ENCODE measurements at places on chromosomes 3 and 15.
A peak's percentile ranks its signal among the peaks of the same experiment; 100 is the strongest.

- DNase-seq, result peak; percentile 6
Observed at GRCh38 chr3:170641510-170642236, 55.8 kb upstream of the SLC7A14 start.

GRCh38 chr3:180329847-180330246 is 272.1 kb upstream of the TTC14 start:
- no peak for DNase-seq

DNA sequence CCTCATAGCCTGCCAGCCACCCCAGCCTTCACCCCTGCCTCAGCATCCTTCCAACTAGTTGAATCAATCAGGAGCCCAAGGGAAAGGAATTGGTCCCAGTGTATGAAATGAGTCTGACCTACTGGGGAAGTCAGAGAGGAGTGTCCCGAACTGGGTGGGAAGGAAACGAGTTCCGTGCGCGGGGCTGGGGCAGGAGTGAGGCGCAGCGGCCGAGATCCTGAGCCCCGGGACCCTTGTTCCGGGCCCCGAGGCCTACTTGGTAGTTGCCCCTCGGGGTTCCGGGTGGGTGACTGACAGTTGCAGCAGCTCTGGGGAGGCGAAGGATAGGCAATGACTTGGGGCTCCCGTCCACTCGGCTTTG is 1.1 kb upstream of the PLCL2 start:
- no peak for DNase-seq

- DNase-seq, result peak; percentile 40
Observed at GRCh38 chr3:157390713-157391515, 45.7 kb upstream of the PTX3 start.

DNA sequence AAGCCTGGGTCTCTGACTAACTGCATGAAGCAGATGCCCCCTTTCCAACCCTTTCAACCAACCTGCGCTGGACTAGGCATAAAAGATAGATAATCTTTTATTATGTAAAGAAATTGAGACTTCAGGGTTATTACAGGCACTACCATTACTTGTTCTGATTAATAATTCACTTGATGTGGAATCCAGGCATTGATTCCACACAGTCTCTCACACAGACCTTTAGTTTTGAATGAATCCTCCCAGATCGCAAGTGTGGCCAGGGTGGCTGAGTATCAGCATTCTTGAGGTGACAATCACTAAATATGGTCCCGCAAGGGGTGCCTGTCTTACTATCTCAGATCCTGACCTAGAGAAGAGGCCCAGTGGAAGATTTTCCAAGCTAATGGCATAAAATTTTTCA is 368.9 kb upstream of the ONECUT1 start:
- no peak for DNase-seq

GRCh38 chr3:169400874-169401273 is 262.6 kb downstream of the MECOM start:
- DNase-seq, result no peak

- DNase-seq, result no peak
Observed at GRCh38 chr15:75203908-75204263, 2.2 kb downstream of the C15orf39 start.

DNA sequence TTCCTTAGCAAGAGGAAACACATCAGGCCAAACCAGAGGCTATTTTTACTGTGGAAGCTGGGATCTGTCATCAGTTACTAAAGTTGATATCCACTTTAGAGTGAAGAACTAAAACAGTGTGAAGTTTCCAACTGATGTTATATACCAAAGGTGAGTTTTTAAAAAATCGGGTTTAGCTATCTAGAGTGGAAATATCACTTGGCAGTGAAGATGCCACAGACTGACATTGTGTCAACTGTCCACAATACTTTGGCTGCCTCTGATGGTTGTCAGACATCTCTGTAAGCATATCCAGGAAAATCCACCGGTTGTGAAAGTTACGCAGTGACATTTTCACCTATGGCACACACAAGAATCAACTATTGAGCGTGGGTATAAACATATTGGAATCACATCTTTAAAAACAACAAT is 9.2 kb downstream of the ZIC1 start:
- no peak for DNase-seq

DNA sequence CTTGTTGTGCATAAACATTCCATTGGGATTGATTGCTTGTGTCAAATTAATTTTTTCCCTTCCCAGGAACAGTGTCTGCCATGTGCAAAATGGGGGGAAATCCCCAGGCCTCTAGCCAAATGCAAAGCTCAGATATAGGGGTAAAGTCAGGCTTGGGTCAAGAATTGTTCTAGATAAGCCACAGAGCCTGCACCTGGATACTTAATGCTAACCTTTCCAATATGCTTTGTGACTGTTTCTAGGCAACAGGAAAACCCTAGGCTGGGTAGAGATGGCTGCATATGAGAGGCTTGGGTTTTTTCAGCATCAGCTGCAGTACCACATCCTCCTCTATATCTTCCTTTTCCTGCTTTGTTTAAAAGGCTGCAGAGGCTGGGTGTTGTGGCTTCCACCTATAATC is 61.9 kb upstream of the ROPN1 start:
- DNase-seq, result no peak

- DNase-seq, result no peak
Observed at GRCh38 chr15:64464276-64465005, 4.1 kb downstream of the ZNF609 start.
